CD4-positive, alpha-beta T cell treated with Interleukin-1 beta for 1 hour (primary cell): ENCODE measurements at places on chromosomes 13 and 19.

DNA sequence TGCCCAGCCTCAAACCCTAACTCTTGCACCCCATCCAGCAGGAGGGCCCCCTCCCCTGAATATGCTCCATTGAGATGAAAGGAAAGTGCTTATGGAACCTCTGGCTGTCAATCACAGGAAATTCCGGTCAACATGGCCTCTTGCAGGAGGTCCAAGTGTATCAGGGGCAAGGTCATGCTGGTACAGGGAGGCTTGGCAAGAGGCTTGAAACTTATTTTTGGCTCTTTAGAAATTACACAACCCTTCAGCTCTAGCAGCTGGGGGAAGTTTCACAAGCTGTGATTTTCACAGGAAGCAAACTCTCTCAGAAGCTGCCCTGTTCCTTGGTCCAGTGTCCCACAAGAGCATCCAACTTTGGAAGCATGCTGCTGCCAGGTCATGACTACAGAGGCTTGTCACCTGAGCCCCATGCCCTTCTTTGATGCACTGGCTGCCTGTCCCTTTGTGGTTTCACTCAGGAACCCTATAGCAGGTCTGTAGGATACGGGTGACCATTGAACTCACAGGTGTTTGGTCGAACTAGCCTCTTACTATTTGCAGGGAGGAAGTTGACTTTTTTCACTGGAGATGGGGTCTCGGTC is 8.4 kb downstream of the ASF1B start:
- DNase-seq, result peak; percentile 47

- no peak for DNase-seq
These were observed 37.2 kb upstream of the LRCH1 start for GRCh38 chr13:46515803-46516202.

GRCh38 chr19:7618348-7618747 is 11.0 kb downstream of the XAB2 start:
- no peak for DNase-seq

GRCh38 chr13:43058318-43058674 is 34.9 kb downstream of the DNAJC15 start:
- no peak for DNase-seq

GRCh38 chr13:110014719-110015118 is 228.3 kb upstream of the IRS2 start:
- DNase-seq, result no peak

GRCh38 chr13:36001561-36001960 is 129.6 kb downstream of the DCLK1 start:
- DNase-seq, result no peak

- DNase-seq, result no peak
These were observed 15.6 kb upstream of the VWA8 start for GRCh38 chr13:41976476-41976875.

- DNase-seq, result no peak
These were observed 480 bp downstream of the GPR108 start for GRCh38 chr19:6736917-6737283.

- DNase-seq, result no peak
These were observed 10.8 kb downstream of the STAP2 start for GRCh38 chr19:4327877-4328242.

- no peak for DNase-seq
These were observed 18.3 kb upstream of the UGGT2 start for GRCh38 chr13:96071504-96071903.

GRCh38 chr13:65907666-65908525 is 1322.2 kb downstream of the PCDH9 start:
- DNase-seq, result no peak

- no peak for DNase-seq
These were observed 351.3 kb downstream of the DACH1 start for GRCh38 chr13:71515744-71516038.

DNA sequence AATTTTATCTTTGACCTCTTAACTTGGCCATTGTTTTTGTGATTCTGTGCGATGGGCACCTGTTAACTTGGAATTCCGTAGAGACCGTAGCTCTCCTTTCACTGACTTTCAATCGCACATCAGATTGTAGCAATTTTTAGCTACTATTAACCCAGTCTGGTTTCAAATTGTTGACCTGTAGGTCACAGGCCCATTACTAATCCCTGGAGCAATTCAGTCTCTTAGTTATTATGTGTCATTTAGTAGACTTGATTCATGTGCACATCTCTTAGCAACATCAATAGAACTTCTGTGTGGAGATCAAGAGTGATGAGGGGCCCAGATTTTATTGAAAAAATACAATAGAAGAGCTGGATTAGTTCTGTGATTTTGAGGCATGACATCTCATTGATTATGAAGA is 549.6 kb upstream of the SLC10A2 start:
- no peak for DNase-seq

DNA sequence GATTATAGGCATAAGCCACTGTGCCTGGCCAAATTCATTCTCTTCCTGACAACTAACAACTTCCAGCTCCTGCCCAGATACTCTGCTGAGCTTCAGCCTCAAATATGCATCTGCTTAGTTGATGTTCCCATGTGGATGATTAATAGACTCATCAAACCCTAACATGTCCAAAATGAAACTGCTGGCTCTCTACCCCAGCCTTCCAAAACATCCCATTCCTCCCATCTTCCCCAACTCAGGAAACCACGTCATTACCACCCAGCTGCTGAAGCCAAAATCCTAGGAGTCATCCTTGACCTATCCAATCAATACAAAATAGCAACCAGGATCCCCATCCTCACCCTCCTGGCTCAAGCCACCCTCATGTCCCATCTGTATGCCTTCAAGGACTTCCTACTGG is 20.9 kb downstream of the POU2F2 start:
- DNase-seq, result no peak

DNA sequence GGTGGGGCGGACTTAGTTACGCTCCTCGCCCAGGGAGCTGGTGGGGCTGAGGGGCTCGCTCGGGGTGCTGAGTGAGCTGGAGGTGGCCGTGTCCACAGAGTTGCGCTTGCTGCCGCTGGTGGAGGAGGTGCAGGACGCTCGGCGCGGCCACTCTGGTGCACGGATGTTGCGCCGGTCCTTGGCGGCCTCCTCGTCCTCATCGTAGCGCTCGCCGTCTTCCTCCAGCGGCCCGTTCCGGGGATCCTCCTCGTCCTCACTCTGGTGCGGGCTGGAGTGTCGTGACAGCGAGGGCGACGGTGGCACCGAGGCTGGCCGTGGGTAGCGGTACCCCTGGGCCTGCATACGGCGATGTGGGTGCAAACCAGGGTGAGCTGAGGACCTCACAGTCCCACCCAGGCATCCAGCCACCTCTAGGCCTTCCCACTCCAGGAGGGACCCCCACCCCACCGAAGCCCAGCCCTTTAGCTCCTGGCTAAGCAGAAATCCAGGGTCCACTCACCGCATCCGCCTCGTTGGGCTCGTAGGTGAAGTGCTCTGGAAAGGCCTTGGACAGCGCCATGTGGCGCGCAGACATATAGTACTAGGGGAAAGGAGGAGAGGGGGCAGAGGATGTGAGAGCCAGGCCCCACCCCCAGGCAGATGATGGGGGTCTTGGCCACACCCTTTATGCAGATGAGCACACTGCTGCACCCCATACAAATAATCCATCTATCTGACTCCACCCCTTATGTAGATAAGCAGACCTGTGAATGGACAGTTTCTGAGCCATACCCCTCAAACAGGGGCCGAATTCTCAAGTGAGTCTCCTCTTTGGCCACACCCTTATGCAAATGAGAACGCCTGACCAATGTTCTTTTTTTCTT is 4.4 kb downstream of the FTL start:
- no peak for DNase-seq

DNA sequence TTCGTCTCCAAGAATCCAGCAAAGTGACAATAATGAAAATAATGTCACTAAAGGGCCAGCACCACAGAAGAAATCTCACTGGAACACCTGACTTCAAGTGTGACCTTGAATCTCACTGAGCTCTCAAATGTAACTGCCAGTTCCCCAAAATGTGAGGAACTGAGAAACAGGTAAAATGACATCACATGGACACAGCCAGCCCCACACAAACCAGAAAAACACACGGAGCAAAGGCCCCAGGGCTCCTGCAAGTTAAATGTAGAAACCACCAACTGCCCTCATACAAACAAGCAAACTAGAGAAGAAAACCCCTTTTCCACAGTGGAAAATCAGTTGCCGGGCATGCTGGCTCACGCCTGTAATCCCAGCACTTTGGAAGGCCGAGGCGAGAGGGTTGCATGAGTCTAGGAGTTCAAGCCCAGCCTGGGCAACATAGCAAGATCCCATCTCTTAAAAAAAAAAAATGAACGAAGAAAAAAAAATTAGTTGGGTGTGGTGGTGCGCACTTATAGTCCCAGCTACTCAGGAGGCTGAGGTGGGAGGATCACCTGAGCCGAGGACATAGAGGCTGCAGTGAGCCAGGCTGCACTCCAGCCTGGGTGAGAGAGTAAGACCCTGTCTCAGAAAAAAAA is 8.7 kb upstream of the KANK2 start:
- DNase-seq, result no peak

DNA sequence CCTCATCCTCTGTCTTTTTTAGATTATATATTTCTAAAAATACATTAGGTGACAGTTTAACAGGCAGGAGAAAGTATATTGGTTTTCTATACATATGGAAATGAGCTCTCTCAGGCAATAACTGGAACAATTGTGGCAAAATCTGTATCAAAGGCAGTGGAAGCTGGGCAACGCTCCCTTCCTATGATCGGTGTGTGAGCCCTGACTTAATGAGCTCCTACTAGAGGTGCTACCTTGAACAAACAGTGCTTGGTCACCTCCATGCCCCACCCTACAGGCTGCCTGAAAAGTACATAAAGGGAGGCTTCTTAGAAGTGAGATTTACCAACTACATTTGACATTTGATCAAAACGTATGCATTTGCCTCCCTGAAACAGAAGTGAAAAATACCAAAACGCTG is 185.3 kb downstream of the EFNB2 start:
- DNase-seq, result no peak

GRCh38 chr19:39236527-39236926 is 8.3 kb downstream of the IFNL3 start:
- DNase-seq, result peak; percentile 30

- no peak for DNase-seq
These were observed 1268.2 kb downstream of the SLITRK1 start for GRCh38 chr13:82614086-82614485.

DNA sequence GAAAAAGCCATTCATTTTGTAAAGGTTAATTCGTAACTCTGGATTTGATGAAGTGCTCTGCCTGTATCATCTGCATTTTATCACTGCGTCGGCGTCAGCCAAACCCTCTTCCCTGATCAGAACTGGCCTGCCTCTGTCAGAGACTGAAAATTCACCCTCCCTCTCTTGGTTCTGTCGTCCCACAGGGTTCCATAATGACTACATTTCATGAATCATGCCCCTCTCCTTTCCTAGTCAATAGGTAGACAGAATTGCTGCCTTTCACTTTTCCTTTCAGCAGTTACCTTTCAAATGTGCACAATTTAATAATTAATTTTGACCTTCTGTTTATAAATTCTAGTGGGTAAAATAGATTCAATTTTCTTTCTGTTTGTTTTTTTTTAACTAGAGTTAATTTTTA is 423.4 kb downstream of the RFC3 start:
- no peak for DNase-seq

DNA sequence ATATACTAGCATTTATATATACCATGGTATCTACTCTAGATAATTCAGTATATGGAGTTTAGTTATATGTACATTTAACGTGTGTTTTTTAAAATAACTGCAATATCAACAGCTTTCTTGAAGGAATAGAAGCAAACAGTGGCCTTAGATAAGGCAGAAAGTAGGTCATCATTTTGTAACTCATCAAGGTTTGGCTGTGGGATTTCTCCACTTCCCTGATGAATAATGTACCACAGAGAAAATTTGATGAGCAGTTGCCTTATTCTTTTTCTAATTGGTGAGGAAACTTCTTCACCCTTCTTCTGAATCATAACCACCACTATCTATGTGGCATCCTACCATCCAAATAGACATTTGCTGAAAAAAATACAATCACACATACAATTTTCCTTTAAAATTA is 590.2 kb upstream of the SPRY2 start:
- DNase-seq, result no peak

DNA sequence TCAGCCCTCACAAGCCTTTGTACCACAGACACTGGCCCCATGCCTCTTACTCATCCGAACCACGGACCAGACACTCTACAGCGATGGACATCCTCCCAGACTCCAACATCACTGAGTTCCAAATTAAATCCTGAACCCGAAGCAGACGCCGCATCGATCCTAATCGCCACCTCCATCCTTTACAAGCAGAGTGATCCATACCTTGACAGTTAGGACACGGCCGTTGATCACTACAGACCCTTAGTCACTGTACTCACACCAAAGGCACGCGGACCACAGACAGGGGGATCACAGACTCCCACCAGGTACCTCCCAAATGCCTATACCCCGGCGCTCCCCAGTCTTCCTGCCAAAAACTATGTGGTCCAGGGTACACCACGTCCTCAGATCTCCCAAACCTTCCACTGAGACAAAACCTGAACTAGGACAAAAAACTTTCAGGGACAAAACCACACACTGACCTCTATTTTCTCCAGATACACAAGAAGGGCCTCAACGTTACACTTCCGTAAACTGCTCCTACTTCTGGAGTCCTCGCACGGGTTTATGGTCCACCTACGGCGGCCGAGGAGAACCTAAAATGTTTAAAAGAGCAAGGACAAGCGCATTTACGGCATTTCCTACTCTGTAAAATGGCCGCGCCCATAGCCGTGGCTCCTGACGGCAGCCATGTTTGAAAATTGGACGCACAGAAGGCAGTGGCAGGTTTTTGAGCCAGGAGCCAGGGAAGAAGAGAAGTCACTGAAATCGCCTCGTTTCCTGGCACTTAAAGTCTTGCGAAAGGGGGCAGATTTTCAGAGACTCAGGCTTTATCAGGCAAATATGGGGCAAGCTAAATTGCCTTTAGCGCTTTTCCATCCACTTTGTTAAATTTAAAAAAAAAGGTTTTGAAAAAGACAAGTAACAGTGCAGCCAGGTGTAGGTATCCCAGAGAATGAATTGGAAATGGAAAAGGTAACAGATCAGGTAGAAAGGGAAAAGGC is at the start of gene ZNF350:
Gene ZNF350 (minus strand): TSS at position 532 of the 983 bp plus-strand sequence. CDS start 12,480 bp downstream, outside the sequence.
- peak; percentile 94 for DNase-seq

- DNase-seq, result no peak
These were observed 223.5 kb upstream of the MAB21L1 start for GRCh38 chr13:35699825-35700510.

- DNase-seq, result no peak
These were observed 48.1 kb upstream of the FARP1 start for GRCh38 chr13:98094678-98095266.

GRCh38 chr19:44571830-44572580 is 41.4 kb upstream of the IGSF23 start:
- no peak for DNase-seq

DNA sequence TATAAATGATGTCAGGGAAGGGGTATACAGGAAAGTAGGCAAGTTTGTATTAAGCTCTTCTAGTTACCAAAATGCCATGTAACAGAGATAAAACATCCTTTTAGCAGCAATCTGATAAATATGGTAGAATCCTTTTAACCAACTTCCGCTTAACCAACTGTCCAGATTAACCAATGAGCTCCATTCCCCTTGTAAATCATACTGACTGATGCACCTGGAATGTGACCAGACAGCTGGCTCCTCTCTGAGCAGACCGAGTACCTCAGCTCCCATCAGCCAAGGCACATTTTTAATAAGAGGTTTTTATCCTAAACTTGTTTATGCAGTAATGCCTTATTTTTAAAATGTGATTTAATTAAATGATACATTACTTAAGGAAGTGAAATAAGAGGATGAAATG is 66.4 kb downstream of the KLF12 start:
- DNase-seq, result no peak
